NCI-H2029 (cell line): ENCODE measurements at places on chromosomes 6 and 20.

- no peak for DNase-seq
Observed at GRCh38 chr6:151901009-151901411, 93.5 kb downstream of the ESR1 start.

- no peak for DNase-seq
Observed at GRCh38 chr6:39806278-39806677, 14.1 kb downstream of the DAAM2 start.

DNA sequence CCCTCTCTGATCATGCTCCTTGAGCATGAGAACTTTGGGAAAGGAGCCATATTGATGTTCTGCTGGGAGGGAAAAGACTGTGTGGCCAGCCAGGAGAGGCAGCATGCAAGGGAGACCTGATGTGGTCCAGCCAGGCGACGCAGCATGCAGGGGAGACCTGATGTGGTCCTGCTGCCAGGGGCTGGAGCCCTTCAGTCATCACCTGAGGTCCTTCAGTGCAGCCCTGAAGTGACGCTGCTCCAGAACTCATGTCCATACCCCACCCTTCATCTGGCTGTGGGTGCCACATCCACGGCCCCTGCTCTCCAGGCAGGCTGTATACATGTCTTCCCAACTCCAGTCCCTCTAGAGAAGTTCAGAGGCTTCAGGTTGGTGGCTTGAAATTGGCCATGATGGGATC is 134.4 kb downstream of the ERMARD start:
- no peak for DNase-seq

DNA sequence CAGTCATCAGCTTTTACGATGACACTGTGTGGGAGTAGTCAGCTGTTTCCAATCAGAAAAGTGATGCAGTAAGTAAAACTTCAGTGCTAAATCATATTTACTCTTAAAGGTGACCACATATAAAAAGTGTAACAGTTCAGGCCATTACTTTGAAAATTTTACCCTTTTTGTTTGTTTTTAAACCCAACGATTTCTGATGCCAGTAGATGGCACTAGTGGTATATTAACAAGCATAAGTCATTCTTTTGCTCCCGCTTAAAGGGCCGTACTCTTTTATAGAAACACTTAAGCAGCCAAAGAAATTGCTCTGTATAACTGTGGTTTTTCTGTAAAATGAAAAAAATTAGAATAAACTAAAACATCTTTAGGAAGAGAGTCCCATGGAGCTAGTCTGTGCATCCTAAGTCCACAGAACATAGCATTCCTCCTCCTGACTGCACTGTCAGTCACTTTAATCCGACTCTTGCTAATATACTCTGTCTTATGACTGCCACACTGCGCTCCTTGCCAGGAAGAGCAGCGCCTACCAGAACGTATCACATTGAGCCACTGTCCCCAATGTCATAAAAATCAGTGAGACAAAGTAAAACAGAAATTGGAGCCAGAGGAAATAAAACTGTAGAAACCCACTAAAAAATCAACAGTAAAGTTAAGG is 25.0 kb downstream of the HEBP2 start:
- DNase-seq = no peak

DNA sequence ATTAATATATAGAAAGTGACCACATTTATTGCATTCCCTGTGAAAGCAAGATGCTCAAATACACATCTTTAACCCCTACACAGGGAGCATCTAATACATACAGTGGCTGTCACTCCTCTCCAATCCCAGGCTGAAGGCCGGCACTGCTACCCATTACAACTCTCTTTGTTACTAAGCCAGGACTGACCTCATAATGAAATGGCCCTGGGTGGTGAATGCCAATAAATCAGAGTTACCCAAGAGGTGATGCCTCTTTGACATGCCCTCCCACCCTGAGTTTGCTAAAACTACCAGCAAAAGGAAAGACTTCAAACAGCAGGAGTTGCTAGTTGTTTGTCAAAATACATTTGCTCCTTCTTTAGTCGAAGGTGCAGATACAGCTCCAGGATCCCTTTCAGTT is 214.2 kb downstream of the FOXA2 start:
- no peak for DNase-seq

DNA sequence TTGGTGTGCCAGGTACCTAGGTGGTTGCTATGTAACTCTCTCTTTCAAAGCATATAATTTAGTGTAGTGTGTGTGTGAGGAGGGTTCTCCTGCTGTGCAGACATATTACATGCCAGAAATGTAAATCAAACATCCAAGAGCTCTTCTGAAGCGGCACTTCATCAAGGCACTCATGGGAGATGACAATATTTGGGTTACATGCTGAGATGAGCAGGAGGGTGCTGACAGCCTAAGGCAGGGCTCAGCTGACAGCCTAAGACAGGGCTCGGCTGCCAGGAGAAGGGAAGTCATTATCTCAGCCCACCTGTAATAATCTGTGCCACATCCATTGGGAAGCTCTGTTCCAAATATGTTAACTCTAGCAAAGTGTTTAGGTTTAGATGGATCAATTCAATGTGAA is 39.1 kb downstream of the ADGRF5 start:
- peak; percentile 81 for DNase-seq

DNA sequence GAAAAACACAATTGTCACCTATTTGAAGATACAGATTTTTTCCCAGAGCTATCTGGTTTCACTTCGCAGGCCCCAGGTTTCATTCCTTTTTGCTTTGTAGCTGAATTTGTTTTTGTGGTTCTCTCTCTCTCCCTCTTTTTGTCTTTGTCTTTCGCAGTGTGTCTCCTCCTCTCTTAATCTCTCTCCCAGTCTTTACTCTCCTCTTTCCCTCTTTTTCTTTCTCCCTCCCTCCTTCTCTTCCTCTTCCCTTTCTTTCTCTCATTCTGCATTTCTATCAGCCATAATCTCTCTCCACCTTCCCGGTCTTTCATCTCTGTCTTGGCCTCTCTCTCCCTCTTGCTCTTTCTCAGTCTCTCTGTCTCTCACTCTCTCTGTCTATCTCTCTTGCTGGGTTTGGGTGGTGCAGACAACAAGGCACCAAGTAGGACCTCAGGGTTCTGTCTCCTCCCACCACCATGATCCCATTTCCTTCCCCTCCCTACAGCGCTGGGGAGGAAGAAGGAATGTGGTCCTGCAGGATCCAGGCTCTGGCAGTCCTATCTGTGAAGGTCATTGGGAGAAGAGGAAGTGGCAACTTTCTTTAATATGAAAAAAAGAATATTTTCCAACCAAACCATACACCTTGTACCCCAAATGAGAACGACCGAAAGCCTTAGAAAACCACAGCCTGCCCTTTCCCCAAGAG is 63.2 kb downstream of the BANF2 start:
- DNase-seq = no peak

- DNase-seq = no peak
Observed at GRCh38 chr6:87661503-87661902, 40.5 kb downstream of the AKIRIN2 start.

DNA sequence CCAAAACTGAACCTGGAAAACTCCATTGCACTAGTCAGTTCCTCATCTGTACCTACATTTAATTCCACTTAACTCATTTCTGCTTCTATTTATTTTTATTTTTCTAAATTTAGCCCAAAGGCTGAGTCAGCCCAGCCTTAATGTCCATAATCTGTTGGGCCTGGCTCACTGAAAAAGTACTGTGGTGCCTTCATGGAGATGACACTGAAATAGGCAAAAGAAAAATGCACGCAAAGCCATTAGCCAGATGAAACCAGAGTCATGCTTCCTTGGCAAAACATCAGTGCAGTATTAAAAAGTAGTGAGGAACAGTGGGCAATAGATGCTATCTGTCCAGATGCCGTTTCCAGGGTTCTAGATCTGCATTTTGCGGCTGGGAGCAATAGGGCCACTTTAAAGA is 14.7 kb upstream of the PLCB4 start:
- DNase-seq = no peak

DNA sequence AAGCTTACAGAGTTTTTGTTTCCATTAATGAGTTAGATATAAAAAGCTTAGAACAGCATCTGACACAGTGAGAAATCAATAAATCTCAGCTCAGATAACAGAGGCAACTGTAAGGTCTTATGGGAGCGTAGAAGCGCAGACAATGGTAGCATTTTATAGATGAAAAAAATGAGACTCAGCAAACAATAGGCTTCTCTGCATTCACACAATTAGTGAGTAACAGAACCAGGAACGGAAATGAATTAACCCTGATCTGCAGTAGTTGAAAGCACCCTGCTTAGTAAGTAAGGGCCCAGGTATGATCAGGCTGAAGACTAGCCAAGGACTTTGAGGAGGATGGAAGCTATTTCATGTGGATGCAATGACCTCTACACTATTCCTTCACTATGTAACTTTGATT is 147.2 kb upstream of the EYA4 start:
- DNase-seq = no peak

- peak; percentile 86 for DNase-seq
Observed at GRCh38 chr20:38073307-38074071, 39.9 kb downstream of the RPRD1B start.

GRCh38 chr6:24313251-24314141 is 44.4 kb downstream of the DCDC2 start:
- no peak for DNase-seq
